Ovary (tissue), 10 donors: ENCODE measurements at places on chromosomes 12 and 14. TPM values are rescaled to one million over a fixed set of nuclear protein-coding genes. Genes with fewer than 3 reads are reported as not detected.

Gene RPGRIP1
- not detected for total RNA-seq

Gene TDRD9
- total RNA-seq = 0.45 TPM

Gene KLRC3
- total RNA-seq = not detected

Gene C12orf54
- 1.3 TPM for total RNA-seq

Gene PRPH
- total RNA-seq = 0.34 TPM

Gene NDRG2
- 367 TPM for total RNA-seq

Gene EFS
- total RNA-seq = 42.4 TPM

Gene SIX6
- not detected for total RNA-seq

Gene RFLNA
- total RNA-seq = 4.0 TPM

Gene PPTC7
- 22.5 TPM for total RNA-seq

Gene APOF
- total RNA-seq = not detected

Gene JAG2
- total RNA-seq = 7.7 TPM

Gene POTEM
- not detected for total RNA-seq

Gene KRT7
- not detected for total RNA-seq
